ENCODE measurements at places on chromosomes 6 and 20.
A peak's percentile ranks its signal among the peaks of the same experiment; 100 is the strongest.

GRCh38 chr6:169846286-169847056 lies 95.0 kb downstream of the ERMARD start:
- no peak for DNase-seq

DNA sequence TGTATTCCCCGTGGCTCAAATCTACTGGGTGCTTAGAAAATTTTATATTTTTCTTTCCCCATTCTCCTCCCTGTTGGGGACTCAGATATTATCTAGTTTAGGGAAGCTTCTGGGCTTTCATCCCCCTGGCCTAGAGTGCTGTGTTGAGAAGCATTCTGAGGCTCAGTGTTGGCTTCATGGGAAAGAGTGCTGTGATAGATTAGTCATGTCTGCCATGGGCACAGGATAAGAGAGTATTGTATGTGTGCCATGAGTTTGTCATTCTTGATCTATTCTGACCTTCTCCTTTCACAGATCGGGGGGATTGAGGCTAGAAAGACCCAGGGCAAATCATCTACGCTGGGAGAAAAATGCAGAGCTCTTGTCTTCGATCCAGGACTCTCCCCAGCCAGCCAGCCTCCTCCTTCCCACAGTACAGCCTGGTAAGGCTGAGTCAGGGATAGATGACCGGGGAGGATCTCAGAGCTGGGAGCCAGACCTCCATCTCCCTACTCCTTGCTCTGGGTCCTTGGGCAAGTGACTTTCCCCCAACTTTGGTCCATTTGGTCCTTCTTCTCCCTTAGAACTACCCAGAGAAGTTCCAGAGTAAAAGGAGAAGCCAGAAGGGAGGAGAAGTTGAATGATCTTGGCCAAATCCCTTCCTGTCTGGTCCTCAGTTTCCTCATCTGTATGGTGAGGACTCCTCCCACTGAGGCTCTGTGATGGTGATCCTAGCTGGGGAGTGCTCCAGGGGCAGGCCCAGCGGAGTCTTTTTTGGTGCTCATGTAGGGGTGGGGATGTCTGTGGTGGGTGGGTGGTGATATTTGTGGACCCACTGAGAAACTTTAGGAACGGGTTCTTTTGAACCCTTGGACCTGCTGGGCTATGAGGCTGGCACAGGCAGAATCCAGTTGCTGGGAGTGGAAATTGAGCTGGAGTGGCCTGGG lies 5.0 kb downstream of the SRC start:
- DNase-seq, result no peak

- peak; percentile 78 for DNase-seq
Observed at GRCh38 chr6:26199773-26200764, 112.8 kb downstream of the HFE start.

DNA sequence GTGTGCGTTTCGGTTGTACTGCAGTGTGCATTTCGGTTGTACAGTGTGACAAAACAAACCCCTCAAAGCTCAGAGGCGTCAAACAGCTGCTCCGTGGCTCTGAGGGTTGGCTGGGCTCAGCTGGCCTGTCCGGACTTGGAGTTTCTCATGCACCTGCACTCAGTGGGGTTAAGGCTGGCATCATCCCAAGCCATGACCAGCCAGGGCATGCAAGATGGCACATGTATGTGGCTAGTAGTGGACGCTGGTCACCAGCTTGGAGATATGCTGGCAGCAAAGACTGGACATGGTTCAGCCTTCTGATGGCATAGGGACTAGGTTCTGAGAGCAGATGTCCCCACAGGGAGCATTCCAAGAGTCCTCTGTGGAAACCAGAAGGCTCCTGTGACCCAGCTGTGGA lies 187.2 kb downstream of the CDH4 start:
- no peak for DNase-seq

GRCh38 chr6:119147101-119148053 lies 68.9 kb upstream of the FAM184A start:
- peak; percentile 75 for DNase-seq

DNA sequence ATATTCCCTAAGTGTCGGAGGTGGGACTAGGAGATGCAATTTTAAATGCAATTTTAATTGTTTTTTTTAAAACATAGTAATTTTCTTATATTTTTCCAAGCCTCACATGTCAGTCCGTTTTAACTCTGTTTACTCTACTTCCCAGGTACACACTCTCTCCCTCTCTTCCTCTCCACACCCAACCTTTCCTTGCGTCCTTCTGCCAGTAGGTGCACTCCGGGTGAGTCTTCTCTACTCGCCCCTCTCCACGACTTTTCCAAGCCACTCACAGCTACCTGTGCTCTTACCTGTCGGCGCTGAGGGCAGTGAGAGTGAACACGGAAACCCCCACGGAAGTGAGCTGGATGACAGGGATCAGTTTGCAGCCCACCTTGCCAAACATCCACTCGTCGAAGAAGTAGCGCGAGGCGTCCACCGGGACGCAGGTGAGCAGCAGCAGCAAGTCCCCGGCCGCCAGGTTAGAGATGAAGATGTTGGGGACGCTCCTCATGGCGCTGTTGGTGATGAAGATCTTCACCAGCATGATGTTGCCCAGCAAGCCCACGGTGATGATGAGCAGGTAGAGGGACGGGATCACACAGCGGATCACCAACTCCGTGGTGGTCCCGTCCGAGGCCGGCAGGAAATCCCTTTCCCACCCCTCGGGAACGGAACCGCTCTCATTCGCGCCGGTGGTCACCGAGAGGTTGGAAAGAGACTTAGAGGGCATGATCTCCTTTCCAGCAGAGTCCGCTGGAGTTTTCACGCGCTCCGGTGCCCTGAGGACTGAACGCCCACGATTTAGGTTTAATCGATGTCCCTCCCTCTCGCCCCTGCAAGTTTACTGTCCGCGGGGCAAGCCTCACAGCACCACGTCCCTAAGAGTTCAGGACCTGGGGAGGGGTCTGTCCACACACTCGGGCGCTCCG lies 44.5 kb upstream of the GJE1 start:
- DNase-seq, result no peak

DNA sequence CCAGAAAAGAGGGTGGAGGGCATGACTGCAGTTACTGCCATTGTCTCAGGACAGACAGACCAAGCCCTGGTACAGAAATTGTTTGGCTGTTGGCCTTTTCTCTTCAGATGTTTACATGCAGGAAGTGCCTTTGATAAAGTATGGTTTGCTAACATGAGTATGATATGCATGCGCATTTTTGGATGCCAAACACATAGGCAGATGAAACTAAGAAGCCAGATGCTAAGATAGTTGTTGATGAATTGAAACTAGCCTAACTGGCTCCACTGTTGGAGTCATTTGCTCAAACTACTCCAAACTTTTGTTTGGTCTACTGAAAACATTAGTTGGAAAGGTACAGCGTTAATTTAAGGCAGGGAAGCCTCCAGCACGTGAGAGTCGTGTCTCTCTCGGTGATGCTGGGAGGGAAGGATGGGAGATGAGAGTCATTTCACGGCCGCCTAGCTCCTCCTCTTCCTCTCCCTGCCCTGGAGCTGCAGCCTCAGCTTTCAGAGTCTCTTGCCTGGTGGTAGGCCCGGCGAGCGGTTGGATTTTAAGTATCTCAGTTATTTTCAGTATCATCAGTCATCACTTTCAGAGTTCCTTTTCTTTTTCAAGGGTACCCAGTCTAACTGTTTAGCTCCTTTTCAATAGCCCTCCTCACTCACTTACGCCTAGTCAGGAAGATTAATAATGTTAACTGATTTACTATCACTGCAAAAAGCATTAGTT lies 29.7 kb downstream of the RREB1 start:
- peak; percentile 83 for DNase-seq

- DNase-seq, result peak; percentile 69
Observed at GRCh38 chr6:43669922-43670622, 17.5 kb downstream of the MRPS18A start.

DNA sequence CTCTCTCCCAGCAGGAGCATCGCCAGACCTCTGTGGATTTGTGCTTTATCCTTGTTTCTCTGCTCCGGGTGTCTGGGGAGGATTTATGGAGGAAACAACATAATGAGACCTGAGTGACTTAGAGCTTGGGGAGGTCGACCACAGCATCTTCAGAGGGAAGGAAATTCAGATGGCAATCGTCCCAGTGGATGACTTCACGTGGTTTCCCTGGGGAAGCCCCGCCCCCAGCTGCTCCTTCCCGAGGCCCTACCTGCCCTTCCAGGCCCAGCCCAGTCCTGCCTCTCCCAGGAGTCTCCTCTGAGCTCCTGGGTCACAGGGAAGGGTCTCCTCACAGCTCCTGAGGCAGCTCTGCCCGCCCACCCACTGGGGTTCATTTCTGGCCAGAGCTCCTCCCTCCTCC lies 430.3 kb upstream of the SULF2 start:
- DNase-seq, result no peak

DNA sequence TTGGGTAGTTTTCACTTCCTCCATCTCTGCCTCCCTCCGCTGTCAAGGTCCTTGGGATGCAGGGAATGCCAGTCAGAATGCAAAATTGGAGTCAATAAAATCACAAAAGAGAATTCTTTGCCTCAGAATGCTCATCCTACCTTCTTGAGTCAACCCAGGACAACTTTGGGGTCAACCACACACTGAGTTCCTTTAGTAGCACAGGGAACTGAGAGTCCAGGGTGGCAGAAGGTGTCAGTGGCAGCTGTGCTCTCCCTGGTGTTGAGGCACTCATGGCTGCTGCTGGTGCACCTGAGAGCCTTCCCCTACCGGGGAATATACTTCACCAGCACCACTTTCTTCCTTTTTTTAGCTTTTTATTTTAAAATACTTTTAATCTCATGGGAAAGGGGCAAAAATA lies 829 bp upstream of the NOTCH4 start:
- DNase-seq, result no peak

- peak; percentile 62 for DNase-seq
Observed at GRCh38 chr20:52054123-52054522, 137.5 kb downstream of the ZFP64 start.

DNA sequence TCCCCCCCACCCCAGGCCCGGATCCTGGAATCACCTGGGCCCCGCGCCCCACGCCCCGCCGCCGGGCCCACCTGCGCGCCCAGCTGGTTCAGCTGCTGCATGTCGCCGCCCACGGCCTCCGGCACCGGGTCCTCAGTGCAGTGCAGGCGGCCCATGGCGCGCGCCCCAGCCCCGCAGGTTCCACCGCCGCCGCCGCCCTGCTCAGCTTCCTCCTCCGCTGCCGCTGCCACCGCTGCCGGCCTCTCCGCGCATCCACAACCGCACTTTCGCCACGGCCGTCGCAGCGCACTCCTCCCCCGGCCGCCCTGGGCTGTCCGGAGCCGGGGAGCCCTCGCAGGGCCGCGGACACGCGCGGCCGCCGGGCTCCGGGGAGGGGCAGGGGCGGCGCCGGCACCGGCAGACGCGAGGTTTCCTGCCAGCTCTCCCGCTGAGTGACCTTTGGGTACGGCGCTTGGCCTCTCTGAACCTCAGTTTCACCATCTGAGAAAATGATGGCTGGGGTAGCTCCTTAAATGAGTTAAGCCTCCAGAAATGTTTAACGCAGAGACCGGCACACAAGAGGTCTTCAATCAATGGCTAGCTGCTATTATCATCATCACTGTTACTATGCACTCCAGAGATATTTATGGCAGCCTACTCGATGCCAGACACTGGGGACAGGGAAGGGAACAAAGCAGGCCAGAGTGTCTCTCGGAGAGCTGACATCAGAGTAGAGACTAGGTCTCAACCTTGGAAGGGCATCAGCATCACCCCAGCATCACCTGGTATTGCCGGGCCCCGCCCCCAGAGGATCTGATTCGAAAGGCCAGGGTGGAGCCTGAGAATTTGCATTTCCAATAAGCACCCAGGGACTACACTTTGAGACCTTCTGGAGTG lies at the start of gene COMMD7:
COMMD7 (minus strand) TSS at position 231 of the 876 bp plus-strand sequence; CDS start at position 155, 76 bp downstream.
- peak; percentile 90 for DNase-seq

DNA sequence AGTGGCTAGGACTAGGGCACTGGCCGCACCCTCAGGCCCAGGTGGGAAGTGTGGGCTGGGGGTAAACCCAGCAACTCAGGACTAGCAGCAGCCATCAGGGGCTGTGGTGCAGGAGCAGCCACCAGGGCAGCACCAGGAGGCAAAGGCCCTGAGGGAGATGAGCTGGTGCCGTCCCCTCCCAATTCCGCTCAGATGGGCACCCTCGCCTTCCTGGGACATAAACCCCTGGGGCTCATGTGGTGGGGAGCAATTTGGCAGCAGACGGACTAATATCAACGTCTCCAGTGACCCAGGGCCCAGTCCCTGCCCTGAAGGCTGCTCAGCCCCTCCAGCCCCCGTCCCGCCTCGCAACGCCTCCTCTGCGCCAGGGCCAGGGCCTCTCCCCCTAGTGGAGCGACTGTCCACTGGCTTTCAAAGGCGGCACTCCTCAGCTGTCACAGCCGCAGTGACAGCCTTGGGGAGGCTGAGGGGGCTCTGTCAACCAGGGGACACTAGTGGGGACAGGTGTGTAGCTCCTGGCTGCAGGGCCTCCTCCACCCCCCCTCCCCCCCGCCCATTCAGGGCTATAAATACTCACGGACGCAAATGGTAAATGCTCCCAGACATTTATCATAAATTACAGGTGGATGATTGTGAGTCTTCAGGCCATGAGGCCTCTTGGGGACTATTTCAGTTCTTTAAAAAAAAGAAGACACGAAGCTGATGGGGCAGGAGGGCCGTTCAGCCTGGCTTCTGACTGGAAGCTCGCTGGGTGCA lies 349.9 kb downstream of the ZFAND3 start:
- DNase-seq, result no peak
